ENCODE measurements at places on chromosomes 3 and 15. TPM values are rescaled to one million over a fixed set of nuclear protein-coding genes. Genes with fewer than 3 reads are reported as not detected.

GRCh38 chr3:128858167-128858566, 21.3 kb upstream of the ACAD9 start:
- no peak for DNase-seq

Gene KNG1
- 0.14 TPM for total RNA-seq

- no peak for DNase-seq
These were observed 197.4 kb upstream of the RGMA start for GRCh38 chr15:93286446-93286845.

DNA sequence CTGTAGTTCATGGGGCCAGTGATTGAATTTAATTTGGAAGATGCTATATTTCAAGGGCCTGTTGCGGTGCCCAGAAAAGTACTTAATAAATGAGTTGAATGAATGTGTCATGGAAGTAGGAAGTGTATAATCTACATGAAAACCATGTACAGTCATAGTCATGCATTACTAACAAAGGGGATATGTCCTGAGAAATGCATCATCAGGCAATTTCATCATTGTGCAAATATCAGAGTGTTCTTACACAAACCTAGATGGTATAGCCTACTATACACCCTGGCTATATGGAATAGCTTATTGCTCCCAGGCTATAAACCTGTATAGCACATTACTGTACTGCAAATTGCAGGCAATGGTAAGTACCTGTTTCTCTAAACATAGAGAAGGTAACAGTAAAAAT, 10.7 kb upstream of the MYO5C start:
- DNase-seq: no peak

Gene SLC28A2
- not detected for total RNA-seq

GRCh38 chr15:87747087-87747486, 509.5 kb downstream of the NTRK3 start:
- DNase-seq: no peak

GRCh38 chr3:50297896-50298725, 1.1 kb downstream of the HYAL3 start:
- peak; percentile 16 for DNase-seq

GRCh38 chr3:155602307-155602706, 142.6 kb downstream of the PLCH1 start:
- DNase-seq: no peak

GRCh38 chr3:39275052-39275451, 4.8 kb downstream of the CX3CR1 start:
- DNase-seq: no peak

Gene TM4SF1
- total RNA-seq: 103 TPM

GRCh38 chr15:42405863-42406482, 46.7 kb downstream of the CAPN3 start:
- no peak for DNase-seq

DNA sequence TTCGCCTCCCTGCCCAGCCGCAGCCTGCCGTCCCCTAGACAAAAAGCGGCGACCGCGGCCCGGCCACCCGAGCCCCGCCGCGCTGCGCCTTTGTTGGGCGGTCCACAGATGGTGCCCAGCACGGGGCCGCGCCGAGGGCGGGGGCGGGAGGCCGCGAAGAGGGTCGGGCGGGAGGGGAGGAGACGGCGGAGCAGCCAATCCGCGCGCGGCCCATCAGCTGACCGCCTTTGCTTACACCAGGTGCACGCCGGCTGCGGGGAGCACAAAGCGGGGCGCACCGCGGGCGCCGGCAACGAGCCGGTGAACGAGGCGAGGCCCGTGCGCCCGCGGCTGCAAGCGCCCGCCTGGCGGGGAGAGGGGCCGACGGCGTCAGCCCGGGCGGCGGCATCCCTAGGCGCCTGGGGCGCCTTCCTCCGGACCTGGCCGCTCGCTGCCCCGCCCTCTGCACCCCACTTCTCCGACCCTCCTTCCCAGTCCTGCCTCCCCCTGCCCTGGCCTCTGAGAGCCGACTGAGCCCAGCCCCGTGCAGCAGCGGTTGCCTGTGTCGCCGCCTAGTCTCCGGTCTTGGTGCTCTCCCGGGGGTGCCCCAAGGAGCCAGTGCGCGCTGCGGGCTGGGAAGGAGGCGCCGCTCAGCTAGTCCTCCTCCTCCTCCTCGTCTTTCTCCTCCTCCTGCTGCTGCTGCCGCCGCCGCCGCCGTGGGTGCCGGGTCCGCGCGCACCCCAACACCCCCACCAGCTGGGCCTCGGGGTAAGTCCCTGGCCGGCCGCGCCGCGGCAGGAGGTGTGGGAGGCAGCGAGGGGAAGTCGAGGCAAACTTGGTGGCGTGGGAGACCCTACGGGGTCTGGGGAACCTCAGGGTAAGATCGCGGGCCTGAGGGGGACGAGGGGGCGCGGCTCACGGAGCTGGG, at the start of gene LRRN1:
Gene LRRN1, plus strand, starts transcription at position 259 of the 907 bp plus-strand sequence. CDS start 45,211 bp downstream, outside the sequence.
- peak; percentile 45 for DNase-seq

Gene INKA1
- total RNA-seq: 2.3 TPM

DNA sequence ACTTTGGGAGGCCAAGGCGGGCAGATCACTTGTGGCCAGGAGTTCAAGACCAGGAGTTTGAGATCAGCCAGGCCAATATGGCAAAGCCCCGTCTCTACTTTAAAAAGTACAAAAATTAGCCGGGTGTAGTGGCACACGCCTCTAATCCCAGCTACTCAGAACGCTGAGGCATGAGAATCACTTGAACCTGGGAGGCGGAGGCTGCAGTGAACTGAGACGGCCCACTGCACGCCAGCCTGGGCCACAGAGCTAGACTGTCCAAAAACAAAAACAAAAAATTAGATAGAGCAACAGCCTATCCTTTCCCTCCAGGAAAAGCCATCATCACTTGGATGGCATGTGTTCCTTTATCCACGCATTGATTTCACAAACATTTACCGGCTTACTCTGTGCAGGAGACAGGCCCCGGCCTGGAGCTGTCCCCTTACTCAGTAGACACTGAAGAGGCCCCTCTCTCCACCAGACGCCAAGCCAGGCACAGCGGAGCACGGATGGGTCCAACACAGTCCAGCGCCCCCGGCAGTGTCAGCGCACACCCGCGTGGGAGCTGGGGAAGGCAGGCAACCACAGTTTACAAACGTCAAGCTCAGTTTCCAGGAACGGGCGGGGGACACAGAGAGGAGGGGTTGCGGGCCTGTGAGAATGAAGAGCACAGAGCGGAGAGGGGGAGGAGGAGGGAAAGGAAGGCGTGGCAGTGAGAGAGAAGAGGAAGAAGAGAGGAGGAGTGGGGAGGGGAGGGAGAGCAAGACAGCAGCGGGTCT, 3.1 kb downstream of the GP5 start:
- DNase-seq: peak; percentile 27

DNA sequence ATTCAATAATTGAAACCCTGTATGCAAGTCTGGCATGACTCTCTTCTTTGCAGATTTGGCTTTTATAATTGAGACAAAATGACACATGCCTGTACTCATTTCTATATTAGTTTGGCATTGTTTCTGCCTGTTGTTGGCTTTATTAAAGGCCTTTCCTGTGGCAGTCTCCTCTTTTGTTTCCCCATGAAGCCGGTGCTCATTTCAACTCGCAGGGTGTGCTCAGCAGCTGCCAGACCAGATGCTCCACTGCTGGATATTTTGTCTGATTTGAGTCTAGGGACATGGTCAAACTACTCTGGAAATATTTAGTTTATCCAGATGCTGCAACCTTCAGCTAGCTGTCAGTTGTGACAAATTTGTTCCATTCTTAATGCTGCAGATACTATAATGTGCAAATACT, 445.3 kb downstream of the NAALADL2 start:
- peak; percentile 19 for DNase-seq

GRCh38 chr3:28703843-28704242, 355.2 kb upstream of the AZI2 start:
- no peak for DNase-seq

- no peak for DNase-seq
These were observed 29.7 kb downstream of the ACAD11 start for GRCh38 chr3:132629928-132630327.

DNA sequence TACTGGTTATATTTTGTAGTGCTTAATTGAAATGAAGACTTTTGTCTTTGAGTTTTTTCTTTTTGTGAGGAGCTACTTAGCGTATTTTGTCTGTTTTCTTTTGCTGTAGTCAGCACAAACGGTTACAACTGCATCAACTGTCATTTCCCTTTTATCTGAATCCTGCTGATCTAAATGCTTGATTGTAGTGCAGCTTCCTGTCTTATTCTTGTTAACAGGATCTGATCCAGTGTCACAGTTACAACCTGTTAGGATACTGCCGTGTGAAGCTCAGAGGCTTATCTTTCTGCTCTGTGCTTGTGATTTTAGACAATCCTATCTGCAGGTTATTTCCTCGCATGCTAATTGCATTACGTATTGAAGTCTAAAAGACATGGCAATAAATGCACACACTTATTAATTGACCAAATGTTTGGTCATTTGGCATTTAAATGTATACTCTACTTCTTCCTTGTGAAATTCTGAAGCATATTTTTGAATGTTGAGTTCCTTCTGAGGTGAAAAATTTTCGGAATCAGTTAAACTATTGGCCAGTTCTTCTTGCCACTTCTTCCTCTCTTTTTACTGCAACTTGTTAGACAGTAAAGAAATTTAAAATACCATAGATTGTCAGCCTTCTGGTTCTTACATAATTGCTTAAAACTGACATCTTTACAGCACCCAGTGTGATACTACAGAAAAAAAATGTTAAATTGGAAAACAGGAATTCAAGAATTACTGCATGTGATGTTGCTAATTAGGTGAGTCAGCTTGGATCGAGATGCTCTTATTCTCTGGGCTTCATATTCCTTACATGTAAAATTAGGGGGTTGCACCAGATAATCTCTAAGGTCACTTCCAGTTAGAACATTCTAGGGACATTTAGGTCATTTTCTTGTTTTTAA, 168.2 kb downstream of the MBNL1 start:
- DNase-seq: no peak

- no peak for DNase-seq
These were observed 33.6 kb downstream of the ZNF280D start for GRCh38 chr15:56699743-56700142.

DNA sequence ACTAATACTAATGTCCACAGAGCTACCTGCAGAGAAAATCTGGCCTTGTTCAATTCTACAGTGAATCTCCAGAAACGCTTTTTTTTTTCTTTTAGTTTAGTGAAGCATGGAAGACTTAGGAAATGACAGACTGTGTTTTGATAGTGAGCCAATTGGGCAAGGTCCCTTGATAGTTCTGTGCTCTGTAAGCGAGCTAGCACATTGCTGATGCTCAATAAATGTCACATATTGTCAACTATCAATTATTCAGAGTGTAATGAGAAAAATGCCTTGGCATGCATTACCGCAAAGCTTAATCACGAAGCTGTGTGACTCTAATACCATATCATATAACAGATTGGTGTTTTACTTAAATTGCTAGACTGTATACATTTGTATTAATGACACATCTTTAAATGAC, 5.2 kb upstream of the C3orf85 start:
- DNase-seq: no peak

GRCh38 chr3:157064402-157064801, 95.5 kb downstream of the CCNL1 start:
- DNase-seq: no peak

GRCh38 chr3:170309046-170309445, 48.5 kb upstream of the SKIL start:
- DNase-seq: no peak

- no peak for DNase-seq
These were observed 15.4 kb downstream of the PSTPIP1 start for GRCh38 chr15:77010312-77010686.

- no peak for DNase-seq
These were observed 44.8 kb upstream of the ADAMTS9 start for GRCh38 chr3:64732576-64732975.

DNA sequence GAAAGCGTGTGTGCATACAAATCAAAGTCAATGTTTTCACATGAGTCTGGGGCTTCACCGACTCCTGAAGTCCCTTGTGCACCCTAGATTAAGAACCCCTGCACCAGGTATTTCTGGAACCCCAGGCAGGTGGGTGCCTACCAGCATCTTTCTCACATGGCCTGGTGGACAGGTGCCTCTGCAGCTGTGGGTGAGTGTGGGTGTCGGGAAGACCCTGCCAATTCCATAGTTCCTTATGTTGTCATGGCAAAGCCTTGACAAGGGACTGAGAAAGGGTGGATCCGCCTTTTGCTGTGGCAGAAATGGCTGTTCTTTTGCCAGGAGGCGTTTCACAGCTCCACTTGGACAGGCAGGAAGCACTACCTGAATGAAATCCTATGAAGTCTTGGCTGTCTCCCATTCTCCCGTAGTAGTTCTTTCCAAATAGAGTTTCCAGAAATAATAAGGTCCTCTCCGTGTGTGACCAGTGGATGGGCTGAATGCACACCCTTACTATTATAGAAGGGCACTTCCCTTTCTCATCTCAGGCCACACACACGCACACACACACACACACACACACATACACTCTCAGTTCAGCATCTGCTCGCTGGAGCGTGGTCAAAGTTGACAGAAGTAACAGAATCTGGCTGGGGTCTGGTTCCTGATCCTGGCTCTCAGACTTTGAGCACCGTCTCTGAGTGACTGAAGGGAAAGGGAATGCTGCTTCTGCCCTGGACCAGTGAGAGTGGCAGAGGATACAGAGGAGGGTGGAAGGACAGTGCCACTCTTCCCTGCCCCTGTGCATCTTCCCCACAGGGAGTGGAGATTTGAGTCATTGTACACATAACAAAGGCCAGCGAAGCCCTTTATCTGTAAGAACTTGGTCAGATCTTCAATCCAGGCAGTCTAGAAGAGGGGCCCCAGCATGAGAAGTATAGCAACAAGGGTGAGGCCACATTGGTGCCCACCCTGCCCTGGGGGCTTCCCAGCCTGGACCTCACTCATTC, 38.7 kb downstream of the PDIA5 start:
- no peak for DNase-seq

Gene GPR156
- total RNA-seq: not detected
